ENCODE measurements at places on chromosomes 2 and 18.

DNA sequence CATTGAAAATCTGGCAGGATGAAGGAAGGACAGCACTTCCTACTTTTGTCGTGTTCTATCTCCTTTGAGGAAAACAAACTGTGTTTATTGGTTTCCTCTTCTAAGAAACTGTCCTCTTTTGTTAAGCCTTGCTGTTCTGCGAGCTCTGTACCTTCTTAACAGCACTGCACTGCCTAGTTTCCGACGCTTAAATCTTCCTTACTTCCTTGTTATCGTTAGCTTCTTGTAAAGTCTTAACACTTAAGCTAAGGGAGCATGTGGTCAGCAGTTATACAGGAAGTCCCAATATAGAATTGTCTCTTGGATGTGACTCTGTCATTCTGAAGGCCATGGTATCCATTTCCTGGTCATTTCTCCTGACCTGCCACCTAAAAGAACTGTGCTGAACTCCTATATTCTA, 552.8 kb upstream of the NRP2 start:
- no peak for DNase-seq

- no peak for DNase-seq
Observed at GRCh38 chr2:218437969-218438368, 19.0 kb downstream of the VIL1 start.

GRCh38 chr2:24315669-24316068, 44.7 kb downstream of the ITSN2 start:
- no peak for DNase-seq

DNA sequence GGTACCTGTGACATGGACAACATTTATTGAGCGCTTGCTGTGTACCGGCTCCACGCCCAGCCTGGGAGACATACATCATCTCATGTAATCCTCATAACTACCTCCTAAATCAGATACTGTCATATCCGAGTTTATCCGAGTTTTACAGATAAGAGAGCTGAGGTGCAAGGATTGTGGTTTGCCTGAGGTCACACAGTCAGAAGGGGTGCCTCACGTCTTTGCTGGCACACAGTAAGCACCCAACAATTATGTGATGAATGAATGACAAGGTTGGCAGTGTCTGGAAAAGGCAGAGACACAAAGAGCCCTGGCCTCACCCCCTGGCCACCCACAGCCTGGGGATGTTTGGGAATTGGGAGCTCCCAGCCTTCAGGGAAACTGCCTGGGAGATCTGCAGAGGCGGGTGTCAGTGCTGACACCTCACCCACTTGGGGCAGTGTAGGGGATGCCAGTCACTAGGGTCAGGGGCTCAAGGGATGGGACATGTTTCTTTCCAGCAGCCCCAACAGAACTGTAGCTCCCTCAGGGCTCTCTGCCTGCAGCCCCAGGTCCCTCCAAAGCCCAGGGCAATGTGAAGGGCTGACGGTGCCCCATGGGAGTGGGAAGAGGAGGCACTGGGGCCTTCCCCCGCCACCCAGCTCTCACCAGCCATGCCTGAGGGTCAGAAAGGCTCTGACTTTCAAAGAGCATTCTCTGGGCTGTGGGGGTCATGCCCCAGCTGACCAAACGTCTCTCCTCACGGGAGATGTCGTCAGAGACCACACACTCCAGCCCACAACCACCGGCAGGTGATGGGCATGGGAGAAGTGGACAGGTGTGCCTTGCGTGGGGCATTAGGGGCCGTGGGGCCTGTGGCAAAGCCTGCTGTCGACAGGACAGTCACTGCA, 157.5 kb downstream of the ZFP36L2 start:
- no peak for DNase-seq

DNA sequence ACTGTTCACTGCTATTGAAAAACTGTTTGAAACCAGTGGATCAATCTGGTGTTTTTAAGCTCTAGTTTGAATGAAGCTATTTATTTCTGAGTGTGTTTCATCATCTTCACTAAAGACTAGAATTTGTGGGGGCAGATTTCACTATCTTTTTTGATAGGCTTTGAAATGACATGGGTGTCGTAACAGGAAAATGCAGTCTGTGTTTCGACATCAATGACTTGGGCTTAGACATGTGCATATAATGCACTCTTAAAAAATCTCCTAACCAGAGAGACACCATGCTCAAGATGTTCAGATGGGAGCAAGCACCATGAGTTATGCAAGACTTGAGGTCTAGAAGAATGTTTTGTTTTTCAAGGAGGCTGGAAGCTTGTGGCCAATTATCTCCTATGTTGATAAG, 221.6 kb downstream of the GPD2 start:
- DNase-seq = no peak
